ENCODE measurements at places on chromosomes 13 and 19.

DNA sequence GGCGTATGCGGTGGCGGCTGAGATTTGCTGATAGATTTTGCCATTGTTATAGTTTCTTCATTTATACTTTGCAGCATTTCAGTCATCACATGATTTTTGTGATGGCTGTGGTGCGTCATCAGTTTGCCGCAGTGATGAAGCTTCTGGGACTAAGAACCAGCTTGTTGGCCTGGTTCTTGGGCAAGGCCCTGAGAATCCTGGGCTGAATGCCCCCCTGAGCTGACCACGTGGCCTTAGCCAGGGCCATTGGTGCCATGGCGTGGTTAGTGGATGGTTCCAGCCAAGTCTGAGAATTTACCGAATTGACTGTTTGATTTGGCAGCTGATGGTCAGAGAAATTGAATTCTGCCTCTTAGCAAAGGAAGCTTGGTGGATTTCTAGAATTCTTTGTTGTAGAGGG lies 17.8 kb downstream of the GATAD2A start:
- DNase-seq = no peak

GRCh38 chr13:84870190-84870589 lies 929.0 kb downstream of the SLITRK6 start:
- no peak for DNase-seq

DNA sequence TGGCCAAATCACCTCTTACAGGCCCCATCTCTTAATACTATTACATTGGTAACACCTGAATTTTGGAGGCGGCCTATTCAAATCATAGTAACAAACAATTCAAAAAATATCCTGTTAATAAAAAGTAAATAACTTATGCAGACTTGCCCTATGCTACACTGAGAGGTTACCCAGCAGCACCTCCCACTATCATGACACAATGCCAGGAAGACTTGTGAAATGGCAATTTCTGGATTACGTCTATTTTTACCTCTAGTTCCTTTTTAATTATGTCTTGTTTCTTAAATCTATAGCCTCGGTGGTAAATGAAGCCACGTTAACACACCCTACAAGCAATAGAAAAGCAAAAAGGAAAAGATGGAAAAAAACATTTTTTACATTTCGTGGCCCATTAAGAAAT lies 6.2 kb upstream of the DZIP1 start:
- DNase-seq = no peak

DNA sequence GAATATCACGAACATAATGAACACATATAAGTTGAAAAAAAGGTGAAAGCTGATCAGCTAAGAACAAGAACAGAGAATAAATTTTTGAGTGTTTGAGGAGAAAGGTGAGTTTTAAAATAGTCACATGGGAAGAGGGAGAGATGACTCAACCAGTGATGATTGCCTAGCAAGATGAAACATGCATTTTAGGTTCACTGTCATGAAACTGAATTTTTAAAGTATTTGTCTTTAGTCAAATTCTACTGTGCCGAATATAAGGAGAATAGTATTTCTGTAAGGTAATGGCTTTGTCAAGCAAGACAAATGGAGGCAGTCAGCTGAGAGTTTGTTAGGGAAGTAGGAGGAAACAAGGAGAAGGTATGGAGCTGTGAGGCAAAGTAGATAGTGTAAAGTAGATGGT lies 2557.4 kb downstream of the PCDH9 start:
- no peak for DNase-seq

- peak; percentile 83 for DNase-seq
These were observed 16.1 kb upstream of the TPP2 start for GRCh38 chr13:102580552-102581169.

DNA sequence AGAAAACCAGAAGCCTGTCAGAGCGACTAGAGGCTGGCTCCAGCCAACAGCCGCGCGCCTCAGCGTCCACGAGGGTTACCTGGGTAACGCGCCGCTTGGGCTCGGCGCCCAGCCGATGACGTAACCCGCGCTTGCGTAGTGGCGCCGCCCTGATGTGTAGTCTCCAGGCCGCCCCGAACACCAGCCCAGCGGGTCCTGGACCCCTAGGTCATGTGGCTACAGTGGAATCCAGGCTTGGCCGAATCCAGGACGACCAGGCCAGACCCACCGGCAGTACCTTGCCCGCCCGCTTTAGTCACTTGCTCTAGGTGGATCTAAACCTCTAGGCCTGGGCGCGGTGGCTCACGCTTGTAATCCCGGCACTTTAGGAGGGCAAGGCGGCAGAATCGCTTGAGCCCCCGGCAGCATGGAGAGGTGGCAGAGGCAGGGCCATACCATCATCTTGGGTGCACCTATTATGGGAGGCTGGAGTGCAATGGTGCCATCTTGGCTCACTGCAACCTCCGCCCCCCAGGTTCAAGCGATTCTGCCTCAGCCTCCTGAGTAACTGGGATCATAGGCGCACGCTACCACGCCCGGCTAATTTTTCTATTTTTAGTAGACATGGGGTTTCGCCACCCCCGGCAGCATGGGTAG lies 7.2 kb upstream of the ZNF606 start:
- DNase-seq = peak; percentile 85

- DNase-seq = no peak
These were observed 27.9 kb downstream of the URI1 start for GRCh38 chr19:29969891-29970290.

- DNase-seq = peak; percentile 71
These were observed 6.4 kb downstream of the NUDT15 start for GRCh38 chr13:48043789-48044503.

GRCh38 chr13:98997738-98998641 lies 20.1 kb upstream of the DOCK9 start:
- no peak for DNase-seq

- no peak for DNase-seq
These were observed 7.8 kb upstream of the ATP12A start for GRCh38 chr13:24672141-24673132.

DNA sequence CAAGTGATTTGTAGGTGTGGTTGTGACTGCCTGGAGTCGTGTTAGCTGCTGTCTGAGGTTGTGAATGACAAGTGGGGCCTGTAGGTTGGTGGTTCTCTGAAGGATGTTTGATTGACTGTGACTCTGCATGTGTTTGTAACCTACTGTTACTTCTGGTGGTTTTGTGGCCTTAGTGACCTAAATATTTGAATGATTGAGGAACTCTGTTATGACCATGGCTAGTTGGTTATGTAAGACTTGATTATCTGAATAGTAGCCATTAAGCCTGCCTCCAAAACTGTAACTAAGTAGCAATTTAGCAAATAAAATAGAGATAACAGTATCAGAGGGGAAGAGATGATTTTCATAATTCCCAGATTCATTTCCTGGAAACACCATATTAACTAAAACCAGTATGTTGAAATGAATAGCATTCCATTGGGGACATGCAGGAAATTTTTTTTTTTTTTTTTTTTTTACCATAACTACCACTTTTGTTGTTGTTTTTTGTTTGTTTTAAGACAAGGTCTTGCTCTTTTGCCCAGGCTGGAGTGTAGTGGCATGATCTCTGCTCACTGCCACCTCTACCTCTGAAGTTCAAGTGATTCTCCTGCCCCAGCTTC lies 865 bp downstream of the ZNF382 start:
- peak; percentile 4 for DNase-seq

DNA sequence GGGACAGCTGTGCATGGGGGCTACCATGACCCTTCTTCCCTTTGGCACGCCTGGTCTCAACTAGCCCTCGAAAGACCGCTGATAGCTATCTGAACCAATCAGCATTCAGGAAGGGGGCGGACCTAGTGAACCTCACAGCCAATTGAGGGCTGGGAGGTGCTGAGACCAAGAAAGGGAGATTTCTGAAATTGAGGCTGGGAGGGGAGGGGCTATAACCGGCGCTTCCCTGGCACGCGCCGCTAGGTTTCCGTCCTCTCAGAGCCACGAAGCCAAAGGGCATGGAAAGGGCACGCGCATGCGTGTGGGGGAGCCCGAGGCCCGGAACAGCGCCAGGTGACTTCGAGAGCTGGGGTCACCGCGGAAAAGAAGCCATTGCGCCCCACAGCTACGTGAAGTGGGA lies 4.2 kb upstream of the PAFAH1B3 start:
- no peak for DNase-seq

GRCh38 chr13:41562541-41563178 lies 105.3 kb downstream of the RGCC start:
- no peak for DNase-seq

DNA sequence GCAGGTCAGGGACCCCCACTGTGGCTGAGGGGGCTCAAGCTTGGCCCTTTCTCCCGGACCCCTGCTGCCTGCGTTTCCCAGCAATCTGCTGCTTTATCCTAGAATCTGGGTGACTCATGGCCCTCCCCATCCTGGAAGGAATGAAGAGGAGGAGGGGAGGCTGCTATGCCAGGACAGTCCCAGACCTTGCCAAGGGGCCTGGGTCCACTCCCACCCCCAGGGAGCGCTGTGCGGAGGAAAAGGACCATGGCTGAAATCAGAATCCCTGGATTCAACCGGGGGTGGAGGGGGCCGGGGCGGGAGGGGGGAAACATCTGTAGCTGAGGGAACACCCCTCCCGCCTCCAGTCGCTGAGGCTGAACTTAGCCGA lies 20.5 kb downstream of the ZNF114 start:
- peak; percentile 25 for DNase-seq

GRCh38 chr13:21362741-21363140 lies 96.4 kb downstream of the ZDHHC20 start:
- no peak for DNase-seq

- no peak for DNase-seq
These were observed 96.6 kb upstream of the FREM2 start for GRCh38 chr13:38590230-38590629.

- peak; percentile 47 for DNase-seq
These were observed 5.9 kb upstream of the ARGLU1 start for GRCh38 chr13:106573868-106574267.

- DNase-seq = peak; percentile 75
These were observed 48.6 kb downstream of the PEPD start for GRCh38 chr19:33472691-33473652.

DNA sequence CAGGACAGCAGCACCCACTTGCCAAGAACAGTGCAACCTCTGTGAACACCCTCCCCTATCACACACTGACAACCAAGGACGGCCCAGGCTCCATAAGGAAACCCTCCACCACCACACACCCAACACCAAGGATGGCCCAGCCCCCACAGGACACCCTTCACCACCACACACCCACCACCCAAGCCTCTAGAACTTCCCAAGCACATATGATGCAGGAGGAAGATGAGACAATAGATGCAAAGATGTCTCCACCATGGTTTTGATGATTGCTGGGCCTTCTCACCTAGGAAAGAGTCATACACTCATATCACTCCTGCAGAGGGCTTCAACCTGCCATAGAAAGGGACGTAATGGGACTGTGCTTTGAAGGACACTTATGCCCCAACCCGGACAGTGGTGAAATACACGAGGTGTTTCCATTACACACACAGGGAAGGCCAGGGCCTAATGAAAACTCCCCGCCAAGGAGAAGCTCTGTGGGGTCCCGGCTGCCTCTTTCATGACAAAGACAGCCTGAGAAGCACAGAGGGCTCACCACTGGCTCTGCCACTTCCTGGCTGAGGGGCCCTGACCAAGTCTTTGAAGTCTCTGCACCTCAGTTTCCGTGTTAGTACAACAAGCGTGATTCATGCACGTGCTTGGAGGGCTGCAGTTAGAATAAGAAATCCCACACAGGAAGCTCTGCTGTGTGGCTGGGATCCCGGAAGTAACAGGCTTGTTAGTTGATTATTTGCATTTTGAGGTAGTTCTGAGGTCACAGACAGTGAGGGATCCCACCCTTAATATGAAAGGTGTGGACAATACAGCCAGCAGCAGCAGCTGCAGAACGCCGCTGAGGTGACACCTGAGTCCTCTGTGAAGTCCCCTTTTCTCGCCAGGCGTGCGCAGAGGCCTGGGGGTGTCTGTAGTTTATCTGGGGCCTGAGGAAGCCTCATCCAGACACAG lies 61.9 kb upstream of the ATP12A start:
- DNase-seq = no peak

- DNase-seq = no peak
These were observed 64.7 kb downstream of the TNFRSF19 start for GRCh38 chr13:23634897-23635296.

GRCh38 chr13:60093425-60094019 lies 70.2 kb downstream of the DIAPH3 start:
- no peak for DNase-seq

- DNase-seq = no peak
These were observed 2.2 kb downstream of the MAP2K7 start for GRCh38 chr19:7905859-7906258.

- no peak for DNase-seq
These were observed 51.3 kb upstream of the GAS6 start for GRCh38 chr13:113915012-113915763.

- DNase-seq = peak; percentile 95
These were observed 299.0 kb downstream of the ITGBL1 start for GRCh38 chr13:101751488-101751887.

- peak; percentile 71 for DNase-seq
These were observed 34.4 kb downstream of the DNAJC15 start for GRCh38 chr13:43057653-43058317.

DNA sequence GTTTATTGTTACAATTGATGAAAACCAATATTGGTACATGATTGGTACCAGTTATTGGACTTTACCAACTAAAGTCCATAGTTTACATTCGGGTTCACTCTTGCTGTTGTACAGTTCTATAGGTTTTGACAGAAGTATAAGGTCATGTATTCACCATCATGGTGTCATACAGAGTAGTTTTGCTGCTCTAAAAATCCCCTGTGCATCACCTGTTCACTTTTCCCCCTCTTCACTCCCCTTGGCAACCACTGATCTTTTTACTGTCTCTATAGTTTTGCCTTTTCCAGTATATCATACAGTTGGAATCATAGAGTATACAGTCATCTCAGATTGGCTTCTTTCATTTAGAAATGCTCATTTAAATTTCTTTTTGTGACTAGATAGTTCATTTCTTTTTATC lies 51.2 kb upstream of the MED4 start:
- no peak for DNase-seq

- DNase-seq = no peak
These were observed 16.9 kb downstream of the MCF2L start for GRCh38 chr13:112985803-112986408.

- DNase-seq = no peak
These were observed 20.0 kb downstream of the GARRE1 start for GRCh38 chr19:34274284-34274826.

DNA sequence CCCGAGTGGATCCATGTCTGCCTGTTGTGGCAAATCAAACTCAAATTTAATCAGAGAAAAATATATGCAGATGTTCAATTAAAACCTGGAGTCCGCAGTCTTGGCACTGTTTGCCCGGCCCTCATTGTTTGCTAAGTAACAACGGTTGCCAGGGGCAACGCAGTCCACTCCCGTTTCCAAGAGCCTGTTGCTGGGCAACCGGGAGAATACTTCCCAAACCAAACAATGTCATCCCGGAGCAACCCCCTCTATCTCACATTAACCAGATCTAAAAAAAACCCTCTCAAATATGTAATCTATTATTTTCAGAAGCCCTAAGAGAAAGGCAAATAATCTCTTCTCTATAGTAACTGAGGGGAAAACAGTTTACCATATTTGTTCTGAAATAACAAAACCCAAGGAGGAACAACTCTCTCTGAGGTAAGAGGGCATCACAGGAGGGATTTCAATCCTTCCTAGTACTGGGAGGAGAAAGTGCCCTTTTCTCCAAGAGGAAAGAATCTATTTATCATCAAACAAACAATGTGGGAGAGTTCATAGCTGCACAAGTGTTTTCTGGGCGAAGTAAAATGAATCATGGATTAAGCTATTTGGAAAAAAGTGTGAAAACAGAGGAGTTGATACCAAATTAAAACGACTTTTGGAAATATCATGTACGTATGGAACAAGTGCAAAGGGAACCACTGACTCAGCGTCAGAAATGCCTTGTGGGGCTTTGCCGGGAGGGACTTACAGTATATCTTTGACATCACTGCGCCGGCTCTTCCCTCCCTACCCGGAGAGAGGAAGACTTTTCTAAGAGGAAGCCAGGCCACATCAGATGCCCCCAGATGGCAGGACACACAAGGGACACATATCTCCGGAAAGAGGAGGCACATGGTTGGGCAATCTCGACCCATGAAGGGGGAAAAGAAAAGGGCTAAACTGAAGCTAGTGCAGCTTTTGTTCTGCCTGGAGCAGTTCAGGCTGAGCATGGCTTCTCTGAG lies 43.3 kb downstream of the RFX2 start:
- peak; percentile 99 for DNase-seq
